ENCODE measurements at places on chromosomes 12 and 14.

DNA sequence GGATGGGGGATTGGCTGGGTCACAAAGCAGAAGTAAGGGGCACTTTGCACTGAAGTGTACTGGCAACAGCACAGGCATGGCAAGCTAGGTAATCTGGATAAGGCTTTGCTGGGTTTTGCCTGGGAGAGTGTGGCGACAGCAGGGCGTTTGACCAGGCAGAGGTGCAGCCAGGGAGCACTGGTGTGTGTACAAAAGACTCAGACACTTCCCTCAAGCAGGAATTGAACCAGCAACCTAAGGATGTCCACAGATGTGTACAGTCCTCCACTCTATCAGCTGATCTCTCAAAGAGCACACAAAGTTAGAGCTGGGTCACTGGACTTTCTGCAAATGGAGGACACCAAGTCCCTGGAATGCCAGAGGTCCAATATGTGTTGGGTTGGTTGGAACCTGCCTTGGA is 15.4 kb upstream of the RNASE4 start:
- DNase-seq: no peak

- DNase-seq: no peak
These were observed 29.5 kb downstream of the SPPL3 start for GRCh38 chr12:120874547-120875245.

DNA sequence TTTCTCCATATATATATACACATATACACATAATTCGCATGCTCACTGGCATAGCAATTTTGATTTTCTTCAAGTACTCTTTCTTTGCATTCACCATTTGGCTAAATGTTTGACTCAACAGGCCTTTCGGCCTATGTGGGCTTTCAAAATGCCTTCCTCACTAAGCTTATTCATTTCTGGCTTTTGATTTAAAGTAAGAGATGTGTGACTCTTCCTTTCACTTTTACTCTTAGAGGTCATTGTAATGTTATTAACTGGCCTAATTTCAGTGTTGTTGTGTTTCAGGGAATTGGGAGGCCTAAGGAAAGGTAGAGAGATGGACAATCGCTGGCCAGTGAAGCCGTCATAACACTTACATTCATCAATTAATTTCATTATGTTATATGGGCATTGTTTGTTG is 14.5 kb upstream of the KLRD1 start:
- DNase-seq: no peak

GRCh38 chr12:127162902-127163301 is 1104.1 kb upstream of the TMEM132C start:
- no peak for DNase-seq

DNA sequence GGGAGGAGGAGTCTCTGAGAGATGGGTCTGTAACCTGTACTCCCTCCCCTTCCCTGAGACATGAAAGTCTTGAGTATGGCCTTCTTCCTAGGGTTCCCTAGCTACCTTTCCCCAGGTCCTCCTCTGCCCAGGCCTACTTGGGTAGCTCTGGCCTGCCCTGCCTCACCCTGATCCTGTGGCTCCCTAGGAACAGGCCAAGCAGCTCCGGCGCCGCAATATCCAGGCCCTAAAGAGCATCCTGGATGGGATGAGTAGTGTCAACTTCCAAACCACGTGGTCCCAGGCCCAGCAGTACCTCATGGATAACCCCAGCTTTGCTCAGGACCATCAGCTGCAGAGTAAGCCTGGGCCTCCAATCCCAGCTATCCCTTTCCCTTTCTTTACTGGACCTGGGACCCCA is 12.3 kb downstream of the PRPF40B start:
- no peak for DNase-seq

DNA sequence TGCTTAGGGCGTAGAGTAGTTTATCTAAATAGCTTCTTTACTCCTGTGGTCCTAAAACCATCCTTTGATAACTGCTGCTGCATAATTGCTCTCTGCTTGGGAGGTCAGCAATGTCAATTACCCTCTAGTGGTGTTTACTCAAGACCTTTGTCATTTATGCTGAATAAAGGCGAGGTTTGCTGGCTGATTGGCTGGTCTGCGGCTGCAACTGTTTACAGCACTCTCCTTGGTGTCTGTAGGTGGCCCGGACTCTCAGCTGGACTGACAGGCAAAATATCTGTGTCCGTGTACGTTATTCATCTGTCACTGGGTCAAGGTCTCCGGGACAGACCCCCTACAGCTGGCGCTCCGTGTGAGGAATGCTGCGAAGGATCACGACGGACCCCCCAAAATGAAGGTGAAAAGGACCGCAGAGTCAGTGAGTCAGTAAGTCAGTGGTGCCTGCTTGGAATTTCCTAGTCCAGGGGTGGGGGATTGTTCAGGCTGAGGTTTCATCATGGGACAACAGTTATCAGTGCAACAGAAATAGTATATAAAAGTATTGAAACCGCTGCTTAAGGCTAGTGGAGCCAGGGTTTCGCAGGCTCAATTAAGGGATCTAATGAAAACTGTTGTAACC is 253.3 kb upstream of the DIO2 start:
- no peak for DNase-seq

GRCh38 chr14:77197988-77198387 is 16.4 kb downstream of the TMEM63C start:
- DNase-seq: no peak

DNA sequence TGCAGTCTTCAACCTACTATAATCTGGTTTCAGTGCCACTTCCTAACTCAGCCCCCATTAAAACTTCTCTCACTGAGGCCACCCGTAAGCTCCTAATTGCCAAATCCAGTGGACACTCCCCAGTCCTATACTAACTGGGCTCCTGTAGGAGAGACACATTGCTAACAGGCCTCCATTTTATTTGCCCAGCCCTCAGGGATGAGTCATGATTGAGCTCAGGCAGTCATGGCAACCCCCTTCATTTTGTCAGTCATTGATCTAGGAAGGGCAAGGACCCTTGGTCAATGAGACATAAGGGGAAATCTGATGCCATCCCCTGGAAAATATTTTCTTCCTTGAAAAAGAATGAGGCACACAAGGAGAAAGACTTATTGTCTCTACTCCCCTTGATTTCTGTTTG is 70.1 kb upstream of the HIF1A start:
- DNase-seq: no peak

- no peak for DNase-seq
These were observed 69.5 kb downstream of the STON2 start for GRCh38 chr14:81330619-81331122.

- DNase-seq: no peak
These were observed 556.6 kb downstream of the TRHDE start for GRCh38 chr12:72828662-72829324.

DNA sequence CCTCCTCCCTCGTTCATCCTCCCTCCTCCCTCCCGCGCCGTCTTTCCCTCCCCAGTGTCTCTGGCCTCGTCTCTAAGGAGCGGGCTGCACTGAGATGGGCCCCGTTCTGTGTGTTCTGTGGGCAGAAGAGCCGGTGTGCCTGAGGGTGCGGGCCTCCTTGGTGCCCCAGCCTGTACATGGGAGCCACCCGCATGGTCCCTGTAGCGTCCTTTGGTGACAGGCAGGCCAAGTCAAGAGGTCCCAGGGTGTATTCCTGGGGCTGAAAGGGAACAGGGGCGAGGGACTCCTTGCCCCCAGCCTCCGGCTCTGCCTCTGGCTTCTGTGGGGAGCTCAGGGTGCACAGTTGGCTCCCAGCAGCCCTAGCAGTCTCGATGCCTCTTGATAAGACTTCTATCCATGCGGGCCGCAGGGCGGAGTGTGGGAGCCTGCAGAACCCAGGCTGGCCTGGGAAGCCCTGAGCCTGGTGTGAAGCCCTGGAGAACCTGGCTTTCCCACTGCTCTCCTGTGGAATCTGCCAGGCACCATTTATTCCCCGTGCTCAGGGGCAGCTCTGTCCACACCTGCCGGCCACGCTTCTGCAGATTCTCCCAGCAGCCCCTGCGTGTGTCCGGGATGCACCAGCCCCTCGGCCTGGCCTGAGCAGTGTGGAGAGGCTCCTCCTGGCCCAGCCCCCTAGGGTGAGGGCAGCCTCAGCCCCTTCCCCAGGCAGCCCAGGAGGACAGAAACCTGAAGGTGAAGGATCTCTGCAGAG is 181.3 kb downstream of the KIF26A start:
- no peak for DNase-seq

- no peak for DNase-seq
These were observed 131.3 kb upstream of the HIF1A start for GRCh38 chr14:61563880-61564617.

- no peak for DNase-seq
These were observed 35.2 kb downstream of the SLC8B1 start for GRCh38 chr12:113299619-113300237.

DNA sequence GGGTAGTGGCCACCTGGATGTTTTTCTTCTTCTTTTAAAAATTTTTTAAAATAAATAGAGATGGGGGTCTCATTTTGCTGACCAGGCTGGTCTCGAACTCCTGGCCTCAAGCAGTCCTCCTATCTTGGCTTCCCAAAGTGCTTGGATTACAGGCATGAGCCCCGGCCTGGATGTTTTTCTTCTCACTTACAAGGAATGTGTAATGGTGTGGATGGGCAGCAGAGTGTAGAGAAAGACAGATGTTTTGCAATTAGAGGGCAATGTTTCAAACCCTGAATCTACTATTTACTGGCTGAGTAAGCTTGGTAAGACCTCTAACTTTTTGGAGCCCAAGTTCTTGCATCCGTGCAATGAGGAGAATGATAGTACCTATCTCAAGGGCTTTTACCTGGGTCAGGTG is 48.1 kb downstream of the ADCK1 start:
- no peak for DNase-seq

DNA sequence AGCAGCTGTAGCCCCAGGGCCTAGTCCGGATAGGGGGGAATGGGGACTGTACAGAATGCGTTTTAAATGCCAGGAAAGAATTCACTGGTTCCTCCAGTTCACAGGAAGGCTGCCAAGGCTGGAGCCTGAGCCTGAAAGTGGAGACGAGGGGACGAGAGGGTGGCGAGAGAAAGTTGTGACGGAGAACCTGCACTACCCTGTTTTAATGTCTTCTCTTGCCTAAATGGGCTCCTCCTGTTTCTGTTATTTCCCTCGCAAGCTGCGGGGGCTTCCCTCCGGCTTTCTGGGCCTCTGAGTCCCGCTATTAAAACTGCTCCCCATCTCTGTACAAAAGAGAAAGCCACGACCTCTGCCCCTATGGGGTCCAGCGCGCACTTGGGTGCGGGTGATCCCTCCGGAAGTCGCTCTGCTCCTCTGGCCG is 4.5 kb downstream of the C1QL4 start:
- no peak for DNase-seq

GRCh38 chr12:51942501-51943000 is 8.9 kb upstream of the ACVR1B start:
- no peak for DNase-seq

DNA sequence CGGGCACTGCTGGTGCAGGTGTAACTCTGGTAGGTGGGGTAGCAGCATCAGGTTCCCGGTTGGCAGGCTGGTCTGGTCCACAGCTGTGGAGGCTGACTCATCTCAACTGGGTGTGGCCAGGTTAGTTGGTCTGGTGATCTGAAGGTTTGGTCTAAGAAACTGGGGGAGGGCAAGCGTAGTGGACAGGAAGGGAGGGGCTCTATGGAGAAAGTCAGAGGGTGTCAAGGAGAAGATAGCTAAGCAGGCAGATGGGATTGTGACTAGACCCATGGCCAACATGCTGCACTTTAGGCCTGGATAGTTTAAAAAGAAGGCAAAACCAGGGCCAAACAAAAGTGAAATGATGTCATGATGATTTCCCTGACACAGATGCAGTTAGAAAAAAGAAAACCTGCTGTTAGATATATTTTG is 7.9 kb downstream of the TRIM9 start:
- peak; percentile 17 for DNase-seq

GRCh38 chr12:11162502-11162901 is 8.5 kb upstream of the SMIM10L1 start:
- DNase-seq: no peak

DNA sequence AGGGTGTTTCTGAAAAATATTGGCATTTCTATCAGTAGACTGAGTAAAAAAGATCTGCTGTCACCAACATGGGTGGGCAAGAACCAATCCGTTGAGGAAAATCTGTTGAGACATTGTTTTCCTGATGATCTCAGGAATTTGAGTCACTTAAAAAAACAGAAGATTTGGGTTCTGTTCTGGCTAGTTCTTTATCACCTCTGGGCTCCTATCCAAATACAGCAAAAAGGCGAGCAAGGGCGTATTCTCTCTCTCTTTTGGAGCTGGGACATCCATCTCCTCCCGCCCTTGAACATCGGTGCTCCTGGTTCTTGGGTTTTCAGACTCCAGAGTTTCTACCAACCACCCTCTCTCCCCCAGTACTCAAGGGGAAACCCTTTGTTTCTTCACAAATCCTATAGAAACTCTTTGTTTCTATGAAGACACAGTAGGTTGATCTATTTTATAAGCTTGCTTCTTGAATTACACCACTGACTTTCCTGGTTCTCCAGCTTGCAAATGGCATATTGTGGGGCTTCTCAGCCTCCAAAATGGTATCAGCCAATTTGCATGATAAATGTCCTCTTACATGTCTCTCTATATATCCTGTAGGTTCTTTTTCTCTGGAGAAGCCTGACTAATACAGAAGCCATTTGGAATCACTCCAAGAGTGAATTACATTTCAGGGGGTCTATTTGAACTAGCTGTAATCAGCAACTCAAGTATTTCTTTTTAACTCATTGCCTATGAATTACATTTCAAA is 263.9 kb upstream of the TMTC1 start:
- no peak for DNase-seq

DNA sequence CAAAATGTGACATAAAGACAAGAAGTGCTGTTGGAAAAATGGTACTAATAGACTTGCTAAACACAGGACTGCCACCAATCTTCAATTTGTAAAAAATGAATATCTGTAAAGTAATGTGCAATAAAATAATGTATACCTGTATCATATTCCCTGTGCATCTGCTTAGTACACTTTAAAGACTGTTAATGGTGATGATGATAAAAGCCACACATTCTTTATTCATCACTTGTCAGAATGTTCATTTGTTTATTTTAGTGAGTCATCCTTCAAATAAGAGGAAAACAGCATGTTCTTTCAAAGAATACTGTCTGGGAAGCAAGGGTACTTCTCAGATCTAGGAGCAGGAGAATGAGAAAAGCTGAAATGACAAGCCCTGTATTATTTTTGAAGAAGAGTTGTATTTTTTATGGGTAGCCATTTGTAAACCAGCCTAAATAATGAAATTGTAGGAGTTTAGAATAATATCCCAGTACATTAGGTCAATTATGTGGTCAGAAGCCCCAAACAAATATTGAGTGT is 78.3 kb upstream of the PSMA6 start:
- no peak for DNase-seq

GRCh38 chr14:63650256-63650952 is 8.7 kb upstream of the WDR89 start:
- DNase-seq: no peak
